ENCODE measurements at places on chromosomes 1 and 21.

- no peak for DNase-seq
Observed at GRCh38 chr1:119924948-119925898, 28.9 kb upstream of the ADAM30 start.

GRCh38 chr1:216908126-216908525 is 184.9 kb upstream of the ESRRG start:
- DNase-seq = no peak

DNA sequence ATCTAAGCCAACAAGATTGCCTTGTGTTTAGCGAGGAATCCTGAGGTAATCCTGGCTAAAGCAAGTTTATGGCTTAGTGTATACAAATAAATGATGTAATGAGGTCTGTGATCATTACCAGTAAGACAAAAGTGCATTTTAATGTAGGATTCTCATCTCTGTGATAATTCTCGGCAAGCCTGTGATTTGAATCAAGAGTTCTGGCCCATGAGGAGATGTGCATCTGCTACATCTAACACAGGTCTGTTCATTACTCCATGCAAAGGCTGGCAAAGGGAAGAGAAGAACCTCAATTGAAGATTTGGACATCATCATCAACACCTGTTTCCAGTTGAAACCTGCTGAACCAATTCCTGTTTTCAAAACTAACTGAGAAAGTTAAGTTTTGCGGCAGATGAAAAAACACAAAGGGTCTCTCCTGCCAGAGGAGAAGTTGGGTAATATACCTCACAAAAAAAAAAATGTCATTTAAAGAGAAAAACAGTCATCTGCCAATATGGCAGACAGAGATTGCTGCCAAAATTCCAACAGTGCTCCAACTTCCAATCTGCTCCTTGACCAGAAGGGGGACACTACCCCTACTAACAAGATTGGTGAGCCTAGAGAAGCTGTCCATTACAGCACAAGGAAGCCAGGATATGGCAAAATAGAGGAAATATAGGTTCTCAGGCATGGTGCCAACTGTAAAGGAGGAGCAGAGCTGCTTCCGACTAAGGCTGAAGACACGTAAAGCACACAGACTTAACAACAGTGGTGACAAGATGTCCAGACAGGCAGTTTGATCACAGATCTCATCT is 453.7 kb downstream of the TTLL7 start:
- no peak for DNase-seq

DNA sequence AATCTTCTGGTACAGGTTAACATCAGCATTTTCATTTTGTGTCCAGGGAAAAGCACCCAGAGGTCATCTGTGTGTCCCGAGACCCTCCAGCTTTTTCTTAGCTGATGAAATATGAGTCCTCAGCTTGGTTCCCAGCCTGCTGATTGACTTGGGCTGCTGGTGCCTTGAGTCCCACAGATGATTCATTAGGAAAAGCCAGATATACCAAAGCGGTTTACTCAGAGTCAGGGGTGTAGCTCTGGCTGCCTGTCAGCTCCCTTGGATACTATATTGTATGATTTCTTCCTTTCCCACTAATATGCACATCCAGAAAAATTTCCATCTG is 43.7 kb upstream of the MAB21L3 start:
- peak; percentile 85 for DNase-seq

DNA sequence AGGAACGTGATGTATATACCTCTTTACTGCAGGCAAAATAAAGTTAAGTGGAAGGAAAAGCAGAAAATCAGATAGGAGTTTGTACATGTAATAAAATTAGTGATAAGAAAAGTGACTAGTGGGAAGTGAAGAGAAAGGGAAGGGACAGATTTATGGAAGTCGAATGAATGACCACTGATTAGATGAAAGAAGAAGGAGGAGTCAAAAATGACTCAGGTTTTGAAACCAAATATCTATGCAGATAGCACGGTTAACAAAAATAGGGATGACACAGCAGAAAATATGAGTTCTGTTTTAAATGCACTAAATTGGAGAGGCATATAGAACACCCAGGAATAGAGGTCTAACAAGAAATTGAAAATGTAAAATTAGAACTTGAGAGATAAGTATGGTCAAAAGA is 128.0 kb downstream of the HMCN1 start:
- DNase-seq = no peak

DNA sequence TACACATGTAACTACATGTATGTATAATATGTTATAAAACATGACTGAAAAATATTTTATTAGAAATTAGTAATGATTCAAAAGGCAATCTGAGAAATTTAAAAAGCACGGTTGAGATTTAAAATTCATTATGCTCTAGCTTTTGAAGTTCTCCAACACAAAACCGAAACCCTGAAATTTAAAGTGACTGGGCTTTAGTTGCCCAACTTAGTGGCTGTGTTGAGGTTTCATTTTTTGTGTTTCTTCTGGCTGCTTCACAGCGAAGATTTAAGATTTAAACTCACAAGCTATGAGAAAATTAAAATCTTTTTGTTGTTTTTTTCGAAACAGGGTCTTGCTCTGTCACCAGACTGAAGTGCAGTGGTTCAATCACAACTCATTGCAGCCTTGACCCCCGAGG is 1058.7 kb downstream of the NCAM2 start:
- no peak for DNase-seq

DNA sequence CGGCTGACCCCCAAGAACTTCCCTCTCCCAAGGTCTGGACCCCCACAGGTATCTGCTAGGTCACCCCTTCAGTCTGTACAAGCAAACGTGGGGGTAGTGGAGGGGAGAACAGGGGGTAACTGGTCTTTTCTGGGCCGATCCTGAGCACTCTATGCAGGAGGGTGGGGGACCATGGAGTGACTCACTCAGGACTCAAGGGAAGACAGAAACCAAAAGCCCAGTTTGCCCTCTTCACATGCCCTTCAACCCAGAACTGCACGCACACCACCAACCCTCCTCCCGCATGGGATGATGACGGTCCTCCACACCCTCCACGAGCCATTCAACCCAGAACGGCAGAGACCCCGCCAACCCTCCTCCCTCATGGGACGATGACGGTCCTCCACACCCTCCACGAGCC is 53.6 kb upstream of the GPR153 start:
- no peak for DNase-seq

DNA sequence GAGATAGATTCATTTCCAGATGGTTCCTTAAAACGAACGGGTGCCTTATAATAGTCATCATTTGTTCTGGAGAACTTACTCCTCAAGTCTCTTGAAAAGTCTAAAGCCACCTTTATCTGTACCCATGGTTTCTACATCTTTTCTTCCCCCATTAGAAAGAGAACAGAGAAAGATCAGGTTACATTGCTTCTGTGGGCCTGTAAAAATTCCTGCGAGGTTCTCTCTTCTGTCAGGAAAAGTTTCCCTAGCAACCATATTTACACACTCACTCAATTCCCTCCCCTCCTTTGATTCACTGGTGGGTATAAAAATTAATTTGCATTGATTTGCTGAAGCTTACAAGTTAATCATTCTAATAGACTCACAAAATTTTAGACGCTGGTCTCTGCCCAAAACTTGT is 6.7 kb downstream of the PHC2 start:
- DNase-seq = peak; percentile 44

DNA sequence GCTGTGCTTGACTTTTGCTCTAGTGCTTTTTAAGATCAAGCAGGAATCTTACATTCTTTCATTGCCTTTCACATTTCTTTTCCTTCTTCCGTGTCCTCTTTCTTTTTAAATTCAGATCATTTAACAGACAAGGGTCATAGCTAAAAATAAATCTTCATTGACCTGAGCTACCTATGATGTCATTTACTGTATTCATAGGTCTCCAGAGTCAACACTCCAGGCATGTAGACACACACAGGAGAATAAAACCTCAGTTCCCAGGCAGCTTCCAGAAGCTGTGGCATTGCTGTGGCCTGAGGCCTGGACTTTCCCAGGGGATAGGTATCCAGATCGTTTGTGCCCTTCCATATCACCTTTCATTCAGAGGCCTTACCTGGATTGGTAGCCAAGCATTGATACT is 38.5 kb upstream of the ENAH start:
- no peak for DNase-seq

DNA sequence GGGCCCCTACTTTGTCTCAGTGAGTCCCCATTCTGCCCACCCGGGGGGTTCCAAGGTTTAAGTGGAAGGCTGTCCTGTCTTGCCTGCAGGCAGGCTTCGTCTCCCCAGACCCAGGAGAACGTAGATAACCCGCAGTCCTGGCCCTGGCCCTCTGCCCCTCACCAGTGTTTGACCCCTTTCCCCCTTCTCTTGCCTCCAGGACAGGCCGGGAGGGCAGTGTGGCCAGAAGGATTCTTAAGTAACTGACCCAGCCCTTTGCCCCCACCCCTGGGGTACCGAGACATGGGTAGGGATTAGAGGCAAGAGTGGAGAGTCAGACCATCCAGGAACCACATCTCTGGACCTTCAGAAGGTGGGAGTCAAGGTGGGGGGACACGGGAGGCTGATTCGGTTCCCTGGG is 8.8 kb downstream of the TMEM222 start:
- DNase-seq = no peak

- DNase-seq = no peak
Observed at GRCh38 chr21:20106368-20106767, 891.8 kb upstream of the NCAM2 start.

GRCh38 chr1:168135921-168136708 is 615 bp downstream of the GPR161 start:
- no peak for DNase-seq

DNA sequence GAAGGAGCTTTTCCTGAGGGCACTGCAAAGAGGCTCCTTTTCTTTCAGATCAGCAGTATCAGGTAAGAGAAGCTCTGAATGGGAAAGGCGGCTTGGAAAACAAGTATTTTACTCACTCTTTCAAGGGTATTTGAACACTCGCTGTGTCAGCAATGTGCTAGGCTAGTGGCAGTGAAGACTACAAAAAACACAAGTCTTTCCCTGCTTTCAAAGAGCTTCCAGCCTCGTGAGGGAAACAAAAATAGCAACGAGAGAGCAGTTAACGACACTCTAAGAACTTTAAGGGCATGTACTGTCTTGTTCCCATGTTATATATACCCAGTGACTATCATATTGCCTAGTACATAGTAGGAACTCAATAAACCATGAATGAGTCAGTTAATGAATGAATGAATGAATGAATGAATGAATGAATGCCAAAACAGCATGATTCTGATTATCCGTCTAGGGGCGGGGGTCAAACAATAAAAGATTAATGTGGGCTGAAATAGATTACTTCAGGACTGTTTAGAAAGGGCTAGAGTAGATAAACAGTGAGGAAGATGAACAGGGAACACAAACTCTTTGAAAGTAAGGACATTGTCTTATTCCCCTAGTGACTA is 14.2 kb upstream of the MCOLN3 start:
- no peak for DNase-seq

DNA sequence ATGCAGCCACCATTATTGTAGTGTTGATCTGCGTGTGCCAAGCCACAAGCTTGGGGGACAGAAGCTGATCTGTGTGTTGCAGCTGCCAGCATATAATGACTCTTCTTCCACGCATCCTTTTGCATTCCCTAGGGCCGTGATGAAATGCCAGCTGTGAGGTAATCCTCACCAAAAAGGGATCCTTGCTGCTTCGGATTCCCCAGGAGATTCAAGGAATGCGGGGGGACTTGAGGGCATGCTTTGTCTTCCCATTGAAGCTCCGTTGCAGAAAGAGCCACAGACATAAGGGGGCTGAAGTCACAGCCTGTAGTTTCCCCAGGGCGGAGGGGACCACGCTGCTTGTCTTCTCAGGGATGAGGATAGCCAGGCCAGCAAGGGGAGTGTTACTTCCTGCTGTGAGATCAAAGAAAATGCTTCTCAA is 281.6 kb upstream of the FMN2 start:
- no peak for DNase-seq

DNA sequence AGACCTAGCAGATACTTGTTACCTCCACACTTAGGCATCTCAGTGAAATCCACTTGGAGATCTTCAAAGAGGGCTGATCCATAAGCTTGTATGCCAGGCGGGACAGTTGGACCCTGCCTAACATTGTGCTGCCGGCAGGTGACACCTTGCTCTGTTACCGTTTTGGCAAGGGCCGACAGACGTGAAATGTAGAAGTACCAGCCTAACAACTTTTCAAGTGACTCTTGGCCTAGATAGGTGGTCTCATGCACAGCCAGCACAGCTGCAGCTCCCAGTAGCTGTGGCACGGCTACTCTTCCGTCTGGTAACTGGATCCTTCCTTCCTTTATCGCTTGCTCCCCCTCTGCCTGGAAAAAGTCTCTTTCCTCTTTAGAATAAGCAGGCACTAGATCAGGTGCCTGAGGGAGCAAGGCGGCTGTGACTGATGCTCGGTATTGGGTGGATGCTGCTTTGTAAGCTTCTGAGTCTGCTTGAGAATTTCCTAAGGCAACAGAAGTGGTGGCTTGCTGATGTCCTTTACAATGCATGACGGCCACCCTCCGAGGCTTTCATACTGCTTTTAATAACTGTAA is 713.5 kb downstream of the AMY1C start:
- DNase-seq = no peak

DNA sequence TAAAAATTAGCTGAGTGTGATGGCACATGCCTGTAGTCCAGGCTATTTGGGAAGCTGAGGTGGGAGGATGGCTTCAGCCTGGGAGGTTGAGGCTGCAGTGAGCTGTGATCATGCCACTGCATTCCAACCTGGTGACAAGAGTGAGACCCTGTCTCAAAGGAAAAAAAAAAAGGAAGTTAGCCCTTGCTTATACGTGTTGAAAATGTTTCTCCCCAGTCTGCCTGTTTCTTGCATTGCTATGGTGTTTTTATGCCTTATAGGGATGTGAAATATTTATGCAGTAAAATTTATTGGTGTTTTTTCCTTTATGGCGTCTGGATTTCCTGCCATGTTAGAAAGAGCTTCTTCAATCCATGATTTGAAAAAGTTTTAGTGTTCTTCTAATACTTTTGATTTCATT is 3.6 kb upstream of the RERE start:
- DNase-seq = no peak

DNA sequence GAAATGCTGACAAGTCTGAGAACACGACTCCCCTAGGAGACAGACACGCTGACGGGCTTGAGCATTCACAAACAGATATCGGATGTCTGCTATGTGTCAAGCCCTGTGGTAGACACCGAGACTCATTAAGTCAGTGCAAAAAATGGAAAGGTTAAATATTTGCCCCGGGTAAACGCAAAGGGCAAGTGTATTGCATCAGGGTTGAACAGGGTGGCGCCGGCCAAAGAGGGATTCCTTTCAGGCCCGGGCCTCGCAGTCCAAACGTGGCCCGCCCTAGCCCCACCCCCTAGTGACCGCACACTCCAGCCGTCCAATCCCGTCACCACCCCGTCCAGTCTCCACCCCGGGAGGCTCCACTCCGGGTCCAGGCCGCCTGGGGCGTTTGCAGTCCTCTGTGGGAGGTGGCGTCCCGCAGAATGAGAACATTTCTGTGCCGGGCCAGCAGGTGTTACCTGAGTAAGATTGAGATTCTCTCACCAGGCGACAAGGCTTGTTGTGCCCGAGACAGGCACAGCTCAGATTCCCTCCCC is 16.3 kb upstream of the TMEM9 start:
- DNase-seq = peak; percentile 52

- no peak for DNase-seq
Observed at GRCh38 chr1:154157520-154158306, 2.8 kb upstream of the NUP210L start.

DNA sequence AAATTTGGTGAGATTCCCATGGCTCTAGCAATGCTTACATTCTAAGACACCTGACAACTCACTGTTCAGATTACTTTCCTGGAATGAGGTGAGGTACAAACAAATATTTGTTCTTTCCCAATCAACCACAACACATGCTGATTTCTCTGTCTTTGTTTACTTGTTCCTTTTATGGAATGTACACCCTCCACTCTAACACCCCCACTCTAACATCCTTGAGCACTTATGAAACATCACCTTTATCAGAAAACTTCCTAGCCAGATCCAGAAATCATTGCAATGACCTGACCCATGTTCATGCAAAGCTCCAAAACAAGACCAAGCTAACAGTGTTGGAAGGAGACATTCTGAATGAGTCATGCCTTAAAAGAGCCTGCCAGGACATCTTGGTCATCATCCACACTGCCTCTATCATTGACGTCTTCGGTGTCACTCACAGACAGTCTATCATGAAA is 35.5 kb downstream of the HSD3B1 start:
- no peak for DNase-seq

All from AG09309 (cell line).